ENCODE measurements at places on chromosomes 13 and 19.

DNA sequence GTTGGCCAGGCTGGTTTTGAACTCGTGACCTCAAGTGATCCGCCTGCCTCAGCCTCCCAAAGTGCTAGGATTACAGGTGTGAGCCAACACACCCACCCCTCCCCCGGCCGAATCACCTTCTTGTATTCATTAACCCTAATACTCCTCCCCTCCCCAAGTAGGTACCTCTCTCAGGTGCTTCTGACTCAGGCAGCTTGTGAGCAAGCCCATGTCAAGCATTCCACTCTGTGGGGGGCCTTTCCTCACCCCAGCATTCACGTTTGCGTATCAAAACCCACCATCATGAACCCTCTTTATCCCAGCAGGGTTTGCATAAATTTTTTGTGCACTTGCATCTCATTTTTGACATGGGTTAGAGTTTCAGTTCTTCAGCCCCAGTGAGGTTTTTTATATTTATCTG, 23.6 kb upstream of the RFXAP start:
- DNase-seq, result no peak

- DNase-seq, result no peak
These were observed 6.2 kb downstream of the ZC3H4 start for GRCh38 chr19:47107202-47107952.

GRCh38 chr13:87677496-87678371, 6.6 kb downstream of the SLITRK5 start:
- no peak for DNase-seq

GRCh38 chr19:6724631-6725492, 4.4 kb upstream of the C3 start:
- no peak for DNase-seq

DNA sequence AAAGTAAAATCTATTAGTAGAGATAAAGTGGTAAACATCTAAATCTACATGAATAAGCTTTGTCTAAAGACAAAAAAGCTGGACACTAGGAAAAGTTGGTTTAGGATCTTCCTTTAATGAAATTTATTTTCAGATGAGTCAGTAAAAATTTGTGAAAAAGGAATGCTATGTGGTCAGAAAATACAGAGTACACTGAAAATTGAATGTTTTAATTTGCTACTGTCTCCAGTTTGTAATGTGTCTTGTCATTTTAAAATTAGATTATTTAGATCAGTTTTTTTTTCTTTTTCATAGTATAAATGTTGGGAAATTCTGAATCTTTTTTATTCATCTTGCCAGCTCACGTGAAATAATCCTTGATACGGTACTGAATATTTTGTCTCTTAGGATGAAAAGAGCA, 56.9 kb downstream of the SLITRK6 start:
- no peak for DNase-seq

DNA sequence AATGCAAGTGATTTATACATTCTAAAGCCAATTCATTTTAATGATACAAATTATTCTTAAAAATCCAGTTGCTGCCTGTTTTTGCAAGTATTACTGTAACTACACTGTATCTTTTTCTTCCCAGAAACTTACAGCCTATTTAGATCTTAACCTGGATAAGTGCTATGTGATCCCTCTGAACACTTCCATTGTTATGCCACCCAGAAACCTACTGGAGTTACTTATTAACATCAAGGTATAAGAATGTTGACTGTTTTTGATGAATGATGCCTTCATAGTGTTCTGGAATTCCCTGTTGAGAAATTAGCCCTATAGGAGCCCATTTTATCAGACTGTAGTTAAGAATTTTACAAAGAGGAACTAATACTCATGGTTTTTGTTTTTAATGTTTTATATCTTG, 25.0 kb downstream of the ITM2B start:
- DNase-seq, result no peak

DNA sequence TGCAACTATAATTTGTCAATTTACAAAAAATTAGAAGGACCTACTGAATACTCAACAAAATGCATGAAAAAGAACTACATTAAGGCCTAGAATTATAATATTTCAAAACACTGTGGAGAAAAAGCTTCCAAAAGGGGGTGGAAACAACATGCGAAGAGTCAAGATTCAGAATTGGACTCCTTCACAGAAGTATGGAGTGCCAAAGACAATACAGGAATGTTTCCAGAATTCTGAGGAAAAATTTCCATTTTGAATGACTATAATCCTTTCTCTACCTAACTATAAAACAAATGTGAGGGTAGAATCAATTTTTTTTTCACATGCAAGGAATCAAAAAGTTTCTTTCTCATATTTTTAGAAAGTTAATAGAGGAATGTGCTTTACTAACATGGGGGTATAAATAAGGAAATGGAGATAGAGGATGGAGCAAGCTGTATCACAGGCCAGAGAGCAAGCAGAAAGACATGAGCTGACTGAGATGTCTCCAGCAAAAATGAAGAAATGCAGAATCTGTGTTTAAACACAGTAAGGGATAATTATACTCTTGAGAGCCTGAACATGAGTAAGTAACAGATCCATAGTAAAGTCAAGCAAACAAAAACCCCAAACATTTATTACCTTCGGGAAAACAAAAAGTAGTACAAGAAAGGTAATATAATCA, 39.5 kb upstream of the SMAD9 start:
- no peak for DNase-seq

- no peak for DNase-seq
These were observed 32.7 kb downstream of the MBNL2 start for GRCh38 chr13:97254816-97255215.

- DNase-seq, result no peak
These were observed 102.0 kb downstream of the FOXO1 start for GRCh38 chr13:40564342-40565001.

GRCh38 chr13:101529422-101529821, 76.9 kb downstream of the ITGBL1 start:
- DNase-seq, result no peak

DNA sequence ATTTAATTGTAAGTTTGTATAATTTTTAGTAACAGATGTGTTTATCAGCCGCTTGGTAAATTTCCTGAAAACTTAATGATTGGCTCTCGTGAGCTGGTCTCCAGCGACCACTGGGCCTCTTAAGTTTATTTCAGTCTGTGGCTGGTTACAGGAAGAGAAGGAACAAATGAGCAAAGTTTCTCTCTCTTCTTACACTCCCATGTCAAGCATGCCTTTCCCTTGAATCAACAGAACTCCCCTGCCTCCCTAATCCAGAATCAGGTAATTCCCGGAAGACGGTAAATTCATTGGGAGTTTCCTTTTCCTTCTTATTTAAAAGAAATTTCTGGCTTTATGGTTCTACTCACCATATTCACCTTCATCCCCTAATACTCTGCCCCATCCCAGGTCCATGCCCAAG, 52.5 kb upstream of the POMP start:
- no peak for DNase-seq

DNA sequence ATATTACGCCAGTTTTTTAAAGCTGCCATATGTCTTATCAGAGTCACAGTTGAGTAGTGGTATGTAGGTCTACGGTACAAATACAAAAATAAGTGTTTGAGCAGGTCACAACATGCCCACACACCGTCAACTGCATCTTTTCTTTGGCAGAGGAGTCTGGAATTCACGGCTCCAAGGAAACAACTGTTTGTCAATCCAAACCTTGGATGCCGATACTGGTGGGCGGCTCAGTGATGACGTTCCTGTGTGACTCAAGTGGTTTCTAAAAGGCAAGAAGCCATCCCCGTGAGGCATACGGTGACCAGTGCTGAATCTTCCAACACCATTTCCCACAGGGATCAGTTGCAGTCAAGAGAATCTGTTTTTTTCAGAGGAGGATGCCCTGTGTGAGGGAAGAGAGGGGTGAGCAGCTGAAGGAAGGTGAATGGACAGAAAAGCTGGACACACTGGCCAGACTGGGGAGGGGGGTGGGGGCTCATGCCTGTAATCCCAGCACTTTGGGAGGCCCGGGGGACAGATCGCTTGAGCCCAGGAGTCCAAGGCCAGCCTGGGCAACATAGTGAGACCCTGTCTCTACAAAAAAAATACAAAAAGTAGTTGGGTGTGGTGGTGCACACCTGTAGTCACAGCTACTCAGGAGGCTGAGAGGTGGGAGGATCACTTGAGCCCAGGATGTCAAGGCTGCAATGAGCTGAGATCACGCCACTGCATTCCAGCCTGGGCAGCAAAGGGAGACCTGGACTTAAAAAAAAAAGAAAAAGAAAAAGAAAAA, 22.8 kb upstream of the CEBPG start:
- DNase-seq, result no peak

GRCh38 chr13:22082030-22082429, 411.2 kb downstream of the FGF9 start:
- DNase-seq, result no peak

DNA sequence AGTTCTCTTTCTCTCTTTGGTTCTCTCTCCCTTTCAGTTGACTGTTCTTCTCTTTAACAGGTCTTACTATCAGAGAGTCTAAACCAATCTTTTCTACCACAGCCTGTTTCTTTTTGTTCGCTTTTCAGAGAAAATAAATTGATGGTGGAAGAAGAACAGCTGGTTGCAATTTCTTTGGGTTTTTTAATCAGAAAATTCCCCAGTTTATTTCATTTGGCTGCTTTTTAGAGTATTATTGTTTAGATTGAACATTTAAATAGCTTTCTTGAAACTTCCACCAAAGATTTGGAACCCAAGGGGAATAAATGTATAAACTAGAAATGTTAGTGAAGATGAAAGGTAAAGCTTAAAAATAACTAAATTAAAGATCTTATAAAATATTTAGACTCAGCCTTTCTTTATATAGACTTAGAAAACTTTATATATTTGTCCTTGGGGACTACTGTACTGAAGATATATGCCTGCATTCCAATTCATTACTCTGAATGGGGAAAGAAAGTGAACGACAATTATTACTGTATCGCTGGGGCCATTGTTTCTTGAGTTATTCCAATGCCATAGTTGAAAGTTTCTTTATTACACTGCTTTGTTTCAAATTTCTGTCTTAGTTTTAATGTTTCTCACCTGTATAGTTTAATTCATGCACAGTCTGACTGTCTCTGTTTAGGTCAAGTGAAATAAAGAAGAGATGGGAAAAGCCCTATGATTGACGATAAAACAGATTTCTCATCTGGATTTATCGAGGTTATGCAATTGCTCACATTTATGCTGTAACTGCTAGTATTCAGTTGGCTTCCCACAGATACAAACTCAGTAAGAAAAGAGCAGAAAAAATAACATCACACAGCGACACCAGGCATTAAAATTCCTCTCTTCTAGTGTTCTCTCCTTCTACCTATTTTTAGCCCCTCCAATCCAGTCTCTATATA, 169.4 kb upstream of the CSNK1A1L start:
- DNase-seq, result no peak

DNA sequence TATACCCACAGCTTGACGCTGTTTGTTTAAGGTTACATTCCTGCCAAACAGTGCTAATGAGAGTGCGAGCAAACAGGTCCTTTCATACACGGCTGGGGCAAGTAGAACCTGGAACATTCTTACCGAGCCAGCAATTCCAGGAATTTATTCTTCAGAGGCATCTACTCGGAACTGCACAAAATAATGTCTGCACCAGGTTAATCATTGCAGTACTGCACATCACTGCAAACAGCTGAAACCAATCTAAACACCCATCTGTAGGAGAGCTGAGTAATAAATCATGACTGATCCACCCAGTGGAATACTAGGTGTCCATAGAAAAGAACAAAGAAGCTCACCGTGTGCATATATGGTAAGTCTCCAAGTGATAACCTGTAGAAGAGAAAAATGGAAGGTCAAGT, 1.2 kb upstream of the ZNF579 start:
- no peak for DNase-seq

DNA sequence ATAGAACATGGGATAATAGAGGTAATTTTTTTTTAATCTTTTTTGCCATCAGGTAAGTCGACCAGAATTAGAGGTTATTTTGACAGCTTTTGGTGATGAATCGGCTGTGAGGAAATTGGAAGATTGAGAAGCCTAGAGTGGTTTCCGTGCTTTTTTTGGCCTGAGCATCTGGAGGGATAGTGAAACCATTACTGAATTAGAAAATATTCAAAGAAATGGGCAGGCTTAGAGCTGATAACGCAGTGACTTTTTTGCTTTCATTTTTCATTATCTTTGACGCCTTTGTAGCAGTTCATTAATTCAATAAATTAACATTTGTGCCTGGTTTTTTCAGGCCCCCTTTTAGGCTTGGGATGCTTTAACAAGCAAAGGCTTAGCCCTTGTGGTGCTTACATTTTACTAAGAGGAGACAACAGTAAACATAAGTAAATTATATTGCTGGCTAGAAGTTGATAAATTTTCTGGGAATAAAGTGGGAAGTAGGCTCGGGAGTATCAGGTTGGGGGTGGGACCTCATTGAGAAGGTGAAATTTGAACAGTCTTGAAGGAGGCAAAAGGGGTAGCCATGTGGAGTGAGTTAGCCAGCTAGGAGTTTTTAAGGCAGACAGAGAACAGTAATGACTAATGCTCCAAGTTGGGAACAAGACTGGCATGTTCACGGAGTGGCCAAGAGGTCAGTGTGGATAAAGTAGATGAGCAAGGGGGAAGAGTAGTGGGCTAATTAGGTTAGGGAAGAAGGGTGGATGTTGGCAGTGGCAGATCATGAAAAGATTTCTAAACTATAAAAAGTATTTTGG, 36.5 kb downstream of the GTF2F2 start:
- no peak for DNase-seq

- DNase-seq, result no peak
These were observed 53.3 kb downstream of the RFX2 start for GRCh38 chr19:6056801-6057650.

DNA sequence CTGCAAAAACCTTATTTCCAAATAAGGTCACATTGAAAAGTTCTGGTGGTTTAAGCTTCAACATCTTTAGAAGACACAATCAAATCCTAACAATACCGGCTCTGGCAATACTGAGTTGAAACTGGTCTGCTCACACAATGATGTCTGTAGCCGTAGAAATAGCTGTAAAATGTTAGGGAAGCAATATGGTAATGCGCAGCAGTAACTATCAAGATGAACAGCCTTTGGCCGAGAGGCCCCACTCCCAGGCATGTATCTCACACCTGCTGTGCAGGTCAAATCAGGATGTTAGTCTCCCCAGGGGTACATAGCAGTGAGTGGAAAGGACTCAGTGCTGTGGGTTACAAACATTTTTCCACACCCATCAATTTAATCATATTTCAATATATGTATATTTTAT, 207.1 kb downstream of the KATNAL1 start:
- no peak for DNase-seq

GRCh38 chr19:56866538-56866937, 26.0 kb upstream of the PEG3 start:
- no peak for DNase-seq

GRCh38 chr13:94058821-94059360, 420.6 kb downstream of the DCT start:
- DNase-seq, result no peak

GRCh38 chr19:1084024-1084868, 10.9 kb downstream of the POLR2E start:
- no peak for DNase-seq

GRCh38 chr19:884420-885211, 8.4 kb downstream of the MED16 start:
- no peak for DNase-seq

Measured in activated CD4-positive, alpha-beta T cell treated with anti-CD3 and anti-CD28 coated beads, Interleukin-2, amount 50 U/mL, for 24 hours (primary cell).